Activated CD4-positive, alpha-beta T cell treated with anti-CD3 and anti-CD28 coated beads, Interleukin-2, amount 10 ng/mL, durations not matched to agents 7 days and 5 days (primary cell): ENCODE measurements at places on chromosomes 2 and 18. TPM values are rescaled to one million over a fixed set of nuclear protein-coding genes. Genes with fewer than 3 reads are reported as not detected.

UGT1A5 gene
- total RNA-seq: not detected

MEP1B gene
- not detected for total RNA-seq

TMEM17 gene
- not detected for total RNA-seq

C2orf78 gene
- not detected for total RNA-seq

STON1 gene
- 1.9 TPM for total RNA-seq

CACNB4 gene
- 0.21 TPM for total RNA-seq

IL37 gene
- total RNA-seq: not detected

APOB gene
- total RNA-seq: not detected

ATOH8 gene
- total RNA-seq: 0.12 TPM

EVA1A gene
- 0.17 TPM for total RNA-seq

GRCh38 chr2:134457765-134458472, 204.0 kb downstream of the MGAT5 start:
- DNase-seq: no peak

DNA sequence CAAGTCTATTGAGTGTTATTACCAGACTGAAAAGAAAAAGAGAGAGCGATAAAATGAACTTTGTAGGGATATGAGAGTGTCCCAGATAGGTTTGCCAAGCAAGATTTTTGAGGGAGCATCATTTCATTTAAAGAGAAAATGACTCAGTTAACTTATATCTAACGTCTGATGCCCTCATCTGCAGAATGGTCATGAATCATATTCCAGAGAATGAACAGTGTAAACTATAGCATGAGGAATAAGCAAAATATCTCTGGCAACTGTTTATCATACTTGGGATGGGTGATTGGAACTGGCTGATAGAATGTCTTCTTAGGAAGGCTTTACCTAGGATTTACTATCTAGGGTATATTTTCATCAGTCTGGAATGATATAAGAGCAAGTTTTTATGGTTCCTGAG, 289.4 kb downstream of the CMPK2 start:
- DNase-seq: no peak

DNA sequence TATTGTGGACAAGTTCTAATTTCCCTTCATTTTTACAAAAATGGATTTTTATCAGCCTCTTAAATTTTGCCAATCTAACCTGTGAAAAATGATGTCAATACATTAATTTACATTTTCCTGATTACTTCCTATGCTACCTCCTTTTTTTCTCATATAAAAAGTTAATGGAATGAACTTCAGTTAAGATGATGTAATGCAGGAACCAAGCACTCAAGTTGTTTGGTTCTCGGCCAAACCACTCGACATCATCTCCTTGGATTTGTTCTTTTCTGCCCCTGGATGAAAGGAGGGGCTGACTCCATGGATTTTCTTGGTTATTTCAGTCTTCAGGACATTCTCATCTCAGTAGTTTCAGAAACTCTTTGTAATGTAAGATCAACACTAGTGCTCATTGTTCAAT, 253.1 kb upstream of the NXPH2 start:
- DNase-seq: no peak

DNA sequence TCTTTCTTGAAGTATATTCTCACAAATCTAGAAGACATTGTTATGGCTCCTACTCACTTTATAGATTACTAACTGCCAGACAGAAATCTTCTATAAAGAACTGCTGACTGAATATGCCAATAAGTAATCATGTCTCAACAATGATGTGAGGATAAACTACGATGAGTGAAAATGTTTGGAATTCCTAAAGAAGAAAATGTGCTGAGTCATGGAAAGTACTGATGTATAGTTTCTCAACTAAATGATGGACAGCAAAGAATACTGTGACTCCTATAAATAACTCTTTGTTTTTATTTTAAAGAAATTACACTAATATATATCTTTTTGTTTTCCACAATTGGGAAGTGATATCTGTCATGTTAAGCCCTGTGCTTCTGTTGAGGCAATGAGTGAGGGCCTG, 232.9 kb downstream of the LNPK start:
- DNase-seq: no peak

DNA sequence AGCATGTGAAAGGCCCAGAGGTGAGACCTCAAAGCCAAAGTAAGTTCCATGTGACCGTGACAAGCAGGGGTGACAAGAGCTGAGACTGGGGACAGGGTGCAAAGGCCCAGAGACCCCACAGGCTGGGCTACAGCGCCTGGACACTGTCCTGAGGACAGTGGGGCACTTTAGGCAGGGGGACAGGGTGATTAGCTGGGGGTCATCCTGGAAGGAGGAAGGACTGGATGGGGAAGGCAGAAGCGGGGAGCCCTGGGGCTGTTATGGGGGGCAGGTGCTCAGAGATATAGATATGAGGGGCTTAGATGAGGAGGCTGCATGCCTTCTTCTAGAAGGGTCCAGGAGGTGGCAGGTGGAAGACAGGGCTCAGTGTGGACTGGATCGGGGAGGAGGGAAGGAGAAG, 31.5 kb downstream of the KIF1A start:
- DNase-seq: no peak

DNA sequence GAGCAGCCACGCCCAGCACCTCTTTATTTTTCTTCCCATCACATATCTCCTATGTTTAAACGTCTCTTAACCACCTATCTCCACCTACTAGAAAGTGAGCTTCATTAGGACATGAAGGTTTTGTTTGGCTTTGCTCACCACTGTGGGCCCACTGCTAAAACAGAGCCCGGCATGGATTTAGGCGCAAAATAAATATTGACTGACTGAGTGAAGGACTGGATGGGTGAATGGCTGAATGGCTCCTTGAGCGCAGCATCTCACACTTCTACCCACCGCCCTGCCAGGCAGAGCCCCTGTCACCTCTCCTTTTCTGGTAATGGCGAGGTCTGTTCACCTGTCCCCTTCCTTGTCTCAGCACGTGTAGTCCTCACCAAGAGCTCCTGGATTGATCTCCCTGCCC, 10.1 kb downstream of the CAPG start:
- no peak for DNase-seq

DNA sequence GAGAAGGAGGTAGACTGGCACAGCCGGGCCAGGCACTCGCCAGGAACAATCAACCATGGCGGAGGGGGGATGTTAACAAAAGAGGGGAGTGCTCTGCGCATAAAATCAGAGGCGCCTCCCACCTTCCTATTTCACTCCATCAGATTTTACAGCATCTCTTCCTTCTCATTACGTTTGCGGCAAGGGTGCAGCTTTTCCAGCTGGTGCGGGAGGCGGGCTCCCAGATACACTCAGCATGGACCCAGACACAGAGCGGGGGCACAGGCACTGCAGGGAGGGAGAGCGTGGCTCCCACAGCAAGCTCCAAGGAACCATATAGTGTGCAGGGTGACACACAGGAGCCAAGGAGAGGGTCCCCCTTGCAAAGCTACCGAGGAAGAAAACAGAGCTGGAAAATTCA, 176.3 kb downstream of the EIPR1 start:
- DNase-seq: no peak

DNA sequence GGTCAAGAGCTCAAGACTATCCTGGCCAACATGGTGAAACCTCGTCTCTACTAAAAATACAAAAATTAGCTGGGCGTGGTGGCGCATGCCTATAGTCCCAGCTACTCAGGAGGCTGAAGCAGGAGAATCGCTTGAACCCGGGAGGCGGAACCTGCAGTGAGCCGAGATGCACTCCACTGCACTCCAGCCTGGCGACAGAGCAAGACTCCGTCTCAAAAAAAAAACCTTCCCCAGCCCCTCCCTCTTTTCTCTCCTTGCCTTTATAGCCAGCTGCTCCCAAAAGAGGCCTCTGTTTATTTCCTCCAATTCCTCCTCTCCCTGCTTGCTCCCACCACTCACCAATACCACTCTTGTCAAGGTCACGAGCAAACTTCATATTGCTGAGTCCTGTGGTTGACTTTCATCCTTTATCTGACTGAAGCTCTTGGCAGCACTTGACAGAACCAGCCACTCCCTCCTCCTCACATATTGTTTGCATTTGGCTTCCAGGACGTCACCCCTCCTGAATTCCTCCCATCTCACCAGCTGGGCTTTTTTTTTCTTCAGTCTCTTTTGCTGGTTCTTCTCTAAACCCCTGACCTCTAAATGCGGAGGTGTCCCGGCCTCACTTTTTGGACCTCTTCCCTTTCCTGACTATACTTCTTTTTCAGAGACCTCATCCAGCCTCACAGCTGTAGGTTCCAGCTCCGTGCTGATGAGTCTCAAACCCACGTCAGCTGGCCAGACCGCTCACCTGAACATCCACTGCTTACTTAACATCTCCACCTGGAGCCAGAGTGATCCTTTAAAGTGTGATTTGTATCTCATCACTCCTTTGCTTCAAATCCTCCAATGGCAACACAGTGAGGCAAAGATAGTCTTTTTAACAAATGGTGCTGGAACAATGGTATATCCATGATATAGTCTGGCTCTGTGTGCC, 84.6 kb upstream of the CAB39 start:
- DNase-seq: no peak

GRCh38 chr2:108115868-108116267, 123.9 kb upstream of the SULT1C3 start:
- no peak for DNase-seq

DNA sequence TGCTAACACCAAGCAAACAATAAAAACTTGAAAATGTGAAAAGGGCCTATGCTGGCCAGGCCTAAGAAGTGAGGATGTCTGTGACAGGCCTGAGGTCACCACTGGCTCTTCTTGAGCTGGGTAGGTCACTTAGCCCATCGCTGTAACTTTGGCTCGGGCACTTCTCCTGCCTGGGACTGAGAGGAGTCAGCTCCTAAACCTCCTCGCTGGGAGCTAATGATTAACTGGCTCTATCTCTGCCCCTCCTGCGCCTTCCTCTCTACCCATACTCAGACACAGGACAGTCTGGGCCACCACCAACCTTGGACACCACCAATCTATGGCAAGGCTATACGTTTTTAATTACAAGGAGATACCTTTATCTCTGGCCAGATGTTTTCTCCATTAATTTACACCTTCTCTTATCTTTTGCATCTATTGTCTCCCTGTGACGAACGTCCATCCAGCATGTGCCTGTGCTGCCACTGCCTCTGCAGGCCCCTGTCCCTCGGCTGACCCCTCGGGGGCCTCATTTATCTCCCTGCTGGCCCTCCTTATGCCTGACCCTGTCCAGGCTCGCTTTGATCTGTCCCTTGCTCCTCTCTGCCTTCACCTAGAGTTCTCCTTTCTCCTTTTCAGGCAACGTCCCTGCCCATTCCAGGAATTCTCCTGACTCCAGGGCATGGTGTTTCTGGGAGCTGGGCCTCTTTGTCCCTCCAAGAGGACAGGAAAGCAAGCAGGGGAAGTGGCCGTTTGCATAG, 149.1 kb upstream of the GATA6 start:
- no peak for DNase-seq

DNA sequence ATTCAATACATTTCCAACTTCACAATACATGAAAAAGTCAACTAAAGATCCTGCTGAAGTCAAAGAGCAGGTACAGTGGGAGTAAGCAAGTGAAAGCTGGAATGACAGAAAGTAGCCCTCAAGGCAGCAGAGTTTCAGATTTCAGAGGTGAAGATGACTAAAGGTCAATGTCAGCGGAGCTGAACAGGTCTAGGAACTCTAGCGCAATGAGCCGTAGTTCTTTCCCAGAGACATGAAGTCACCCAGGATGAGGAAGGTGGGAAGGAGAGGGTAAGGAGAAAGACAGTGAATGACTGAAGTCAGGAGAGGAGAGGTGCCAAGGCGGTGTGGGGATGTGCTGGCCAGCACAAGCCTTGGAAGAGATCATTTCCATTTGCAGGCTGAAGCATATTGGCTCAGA, 28.1 kb downstream of the PTPN2 start:
- DNase-seq: no peak

- DNase-seq: no peak
Observed at GRCh38 chr2:85369500-85369899, 14.9 kb downstream of the ELMOD3 start.

DNA sequence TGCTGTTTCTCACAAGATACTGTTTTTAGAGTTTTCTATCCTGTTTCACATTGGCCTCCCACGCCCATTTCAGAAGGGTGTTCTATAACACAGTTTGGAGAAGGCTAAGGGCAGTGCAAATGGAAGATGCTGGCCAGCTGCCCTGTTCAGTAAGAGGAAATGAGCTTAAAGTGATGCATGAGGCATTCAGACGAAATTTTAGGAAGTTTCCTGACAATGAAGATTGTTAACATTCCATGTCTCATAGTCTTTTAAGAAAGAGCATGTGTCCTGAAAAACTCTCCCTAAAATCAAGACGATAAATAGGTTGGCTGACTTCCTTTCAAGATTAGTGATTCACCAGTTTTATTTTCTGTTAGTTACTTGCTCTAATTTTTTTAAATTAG, 484.2 kb upstream of the NRP2 start:
- no peak for DNase-seq

DNA sequence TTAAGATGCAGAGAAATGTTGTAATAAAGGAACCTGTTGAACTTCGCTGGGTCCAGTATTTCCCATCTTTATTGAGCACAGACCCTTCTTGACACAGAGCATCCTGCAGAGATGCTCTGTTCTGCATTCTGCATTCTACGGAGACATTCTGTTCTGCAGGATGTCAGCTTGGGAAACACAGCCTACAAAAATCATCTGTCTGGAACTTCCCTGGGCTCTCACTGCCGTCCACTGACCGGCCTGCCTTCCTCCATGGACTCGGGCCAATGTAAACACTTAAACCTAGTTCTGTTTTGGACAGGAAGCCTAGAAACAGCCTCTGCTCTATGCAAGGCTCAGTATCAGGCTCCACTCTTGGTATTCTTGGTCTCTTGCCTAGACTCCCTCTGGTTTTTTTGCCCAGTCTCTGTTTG, 90.0 kb upstream of the PPP1CB start:
- no peak for DNase-seq
